ENCODE measurements at places on chromosomes 2 and 18. TPM values are rescaled to one million over a fixed set of nuclear protein-coding genes. Genes with fewer than 3 reads are reported as not detected.

MGAT5 gene
- 42.4 TPM for total RNA-seq

CYP26B1 gene
- total RNA-seq: not detected

FAM237A gene
- not detected for total RNA-seq

VWC2L gene
- not detected for total RNA-seq

TMEM178A gene
- total RNA-seq: not detected

ELAC1 gene
- 10.3 TPM for total RNA-seq

SLC9A4 gene
- total RNA-seq: not detected

MC5R gene
- not detected for total RNA-seq

POTEI gene
- not detected for total RNA-seq

All from CD8-positive, alpha-beta memory T cell (primary cell).